ENCODE measurements at places on chromosomes 3 and 15.

- DNase-seq = no peak
Measured at GRCh38 chr3:158453865-158454264, 117.1 kb upstream of the MLF1 start.

- no peak for DNase-seq
Measured at GRCh38 chr3:171116365-171116764, 89.8 kb upstream of the SLC2A2 start.

- DNase-seq = no peak
Measured at GRCh38 chr3:154977666-154978065, 102.5 kb upstream of the MME start.

- no peak for DNase-seq
Measured at GRCh38 chr3:148992027-148992634, 791 bp downstream of the GYG1 start.

- DNase-seq = no peak
Measured at GRCh38 chr3:71226565-71227269, 356.8 kb downstream of the FOXP1 start.

DNA sequence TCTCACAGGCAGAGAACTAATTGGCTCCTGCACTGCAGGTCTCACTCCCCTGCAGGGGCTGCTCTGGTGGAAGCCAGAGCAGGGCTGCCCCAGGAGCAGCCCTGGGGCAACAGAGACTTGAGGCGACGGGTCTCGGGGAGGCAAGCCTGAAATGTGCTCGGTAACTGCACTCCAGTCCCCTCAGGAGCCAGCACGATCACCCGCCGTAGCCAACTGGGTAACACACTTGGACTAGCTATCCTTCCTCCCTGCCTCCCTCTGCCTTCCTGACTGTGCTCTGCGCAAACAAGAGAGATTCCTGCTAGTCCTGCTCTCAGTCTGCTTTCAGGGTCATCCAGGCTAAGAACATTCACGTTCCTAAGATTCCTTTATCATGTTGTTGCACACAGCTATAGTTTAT is 140.7 kb upstream of the NSMCE3 start:
- no peak for DNase-seq

DNA sequence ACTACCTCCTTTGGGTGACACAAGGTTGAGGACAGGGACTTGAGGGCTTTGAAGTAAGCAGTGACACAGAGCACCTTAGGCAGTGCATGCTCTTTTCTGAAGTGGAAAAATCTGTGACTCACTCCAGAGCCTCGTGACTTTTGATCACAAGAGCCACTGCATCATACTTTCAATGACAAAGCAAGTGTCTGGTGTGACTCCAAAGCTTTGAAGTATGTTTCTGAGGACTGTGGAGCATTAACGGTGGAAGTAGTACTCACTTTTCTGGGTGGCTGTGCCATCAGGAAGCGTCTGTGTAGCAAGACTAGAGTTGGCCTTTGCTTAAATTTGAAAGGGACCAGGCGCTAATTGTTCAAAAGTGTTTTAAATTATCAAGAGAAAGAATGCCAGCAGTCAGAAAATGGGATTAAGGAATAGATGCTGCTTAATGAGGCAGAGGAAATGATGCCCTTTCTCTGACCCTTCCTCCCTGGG is 210.7 kb upstream of the TRIM42 start:
- no peak for DNase-seq

GRCh38 chr3:171615686-171616085 is 155.5 kb upstream of the TNIK start:
- DNase-seq = no peak

DNA sequence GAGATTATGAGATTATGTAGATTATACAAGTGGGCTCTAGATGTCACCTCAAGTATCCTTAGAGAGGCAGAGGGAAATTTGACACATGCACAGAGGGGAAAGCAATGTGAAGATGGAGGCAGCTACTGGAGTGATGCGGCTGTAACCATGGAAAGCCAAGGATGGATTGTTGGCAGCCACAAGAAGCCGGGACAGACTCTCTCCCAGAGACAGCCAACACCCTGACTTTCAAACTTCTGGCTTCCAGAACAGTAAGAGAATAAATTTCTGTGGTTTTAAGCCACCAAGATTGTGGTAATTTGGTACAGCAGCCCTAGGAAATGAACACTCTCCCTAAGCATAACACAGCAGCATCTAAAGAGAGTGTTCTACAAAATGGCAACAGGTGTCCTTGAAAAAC is 34.4 kb upstream of the PRICKLE2 start:
- DNase-seq = no peak

DNA sequence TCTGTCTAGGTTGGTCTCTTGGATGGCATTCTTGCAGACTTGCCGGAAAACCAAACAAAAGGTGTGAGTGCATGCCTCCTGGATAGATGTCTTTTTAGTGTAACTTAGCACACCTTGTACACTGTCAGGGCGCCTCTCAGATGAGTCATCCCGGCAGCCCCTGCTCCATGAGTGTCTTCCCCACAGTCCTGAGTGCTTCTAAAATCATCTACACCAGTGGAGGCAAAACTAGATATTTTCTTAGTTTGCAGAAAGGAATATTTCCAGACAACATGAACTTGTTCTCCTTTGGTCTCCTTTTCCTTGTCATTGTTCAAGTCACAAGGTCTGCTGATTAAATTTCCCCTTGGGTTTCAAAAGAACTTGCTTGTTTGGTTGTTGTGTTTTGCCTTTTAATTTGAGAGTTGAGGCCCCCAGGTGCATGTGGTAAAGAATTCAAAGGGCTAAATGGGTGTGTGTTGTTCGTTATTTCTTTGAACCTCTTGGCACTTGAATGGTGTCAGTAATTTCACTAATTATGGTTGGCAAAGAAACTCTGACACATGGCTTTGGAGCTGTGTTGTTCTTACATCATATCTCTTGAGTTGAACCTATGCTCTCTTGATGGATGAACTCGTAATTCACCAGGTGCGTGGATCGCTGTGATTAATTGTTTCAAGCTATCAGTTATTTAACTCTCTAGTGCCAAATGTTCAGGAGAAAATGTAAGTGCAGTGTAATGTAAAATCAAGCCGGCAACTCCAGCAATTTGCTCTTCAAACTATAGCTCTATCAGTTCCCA is 98.2 kb downstream of the IGF1R start:
- no peak for DNase-seq
